ENCODE measurements at places on chromosomes 1 and 21. TPM values are rescaled to one million over a fixed set of nuclear protein-coding genes. Genes with fewer than 3 reads are reported as not detected.

DNA sequence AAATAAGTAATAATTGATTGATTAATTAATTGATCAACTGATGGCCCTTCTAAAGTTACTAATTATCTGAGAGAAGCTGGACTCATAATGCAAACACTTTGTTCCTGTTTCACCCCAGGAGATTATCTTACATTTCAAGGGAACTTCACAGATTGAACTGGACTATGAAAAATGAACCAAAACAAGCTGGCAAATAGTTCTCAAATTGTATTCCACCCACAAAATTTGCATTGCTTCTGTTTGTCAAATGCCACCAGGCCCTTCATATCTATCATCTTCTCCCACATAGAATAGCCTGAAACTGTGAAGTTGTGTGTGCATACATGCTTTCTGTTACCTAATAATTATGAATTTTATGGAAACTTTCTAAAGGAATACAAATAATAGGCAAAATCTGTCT, 104.0 kb downstream of the ZNF281 start:
- no peak for DNase-seq

GRCh38 chr21:29350246-29350779, 51.6 kb downstream of the BACH1 start:
- no peak for DNase-seq

- DNase-seq: no peak
These were observed 19.6 kb downstream of the SPSB1 start for GRCh38 chr1:9312168-9312720.

DNA sequence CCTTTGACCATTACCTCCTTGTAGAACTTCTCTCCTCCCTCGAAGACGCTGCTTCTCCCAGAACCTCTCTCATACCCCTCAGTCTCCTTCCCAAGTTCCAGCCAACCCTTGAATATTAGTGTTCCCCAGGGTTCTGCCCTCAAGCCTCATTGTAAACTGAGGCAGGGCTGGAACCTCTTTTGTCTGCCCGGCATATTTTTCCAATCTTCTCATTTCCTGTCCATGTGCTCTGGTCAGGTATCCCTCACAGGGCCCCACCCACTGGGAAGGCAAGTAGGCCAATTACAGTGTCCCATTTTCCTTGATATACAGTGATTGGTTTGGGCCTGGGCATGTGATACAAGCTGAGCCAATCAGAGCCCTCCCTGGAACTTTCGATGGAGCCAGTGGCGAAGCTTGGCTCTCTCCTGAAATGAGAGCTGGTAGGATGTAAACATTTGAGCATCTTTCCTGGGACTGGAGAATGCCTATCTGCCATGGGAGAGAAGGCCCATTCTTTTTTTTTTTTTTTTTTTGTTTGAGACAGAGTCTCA, 57.1 kb upstream of the ID3 start:
- DNase-seq: no peak

DNA sequence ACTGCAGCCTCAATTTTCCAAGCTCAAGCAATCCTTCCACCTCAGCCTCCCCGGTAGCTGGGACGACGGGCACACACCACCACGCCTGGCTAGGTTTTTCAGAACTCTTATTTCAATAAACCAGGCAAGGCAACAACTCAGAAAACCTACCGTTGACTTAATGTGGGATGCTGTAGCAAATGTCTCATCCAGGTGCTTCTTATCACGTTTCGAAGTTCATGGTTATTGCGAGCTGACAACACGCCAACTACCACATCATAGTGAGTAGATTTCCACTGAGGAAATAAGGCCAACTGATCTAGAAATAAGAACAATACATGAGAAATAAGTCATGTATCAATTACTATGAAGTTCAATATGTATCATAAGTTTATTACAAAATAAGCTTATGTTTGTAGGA, 9.7 kb downstream of the B3GALNT2 start:
- no peak for DNase-seq

- no peak for DNase-seq
These were observed 49.8 kb downstream of the DDR2 start for GRCh38 chr1:162682013-162682419.

Gene TEX38
- not detected for total RNA-seq

Gene FAM151A
- not detected for total RNA-seq
